GM12864 (cell line): ENCODE measurements at places on chromosomes 3 and 15.
A peak's percentile ranks its signal among the peaks of the same experiment; 100 is the strongest.

GRCh38 chr15:73897441-73898261 lies 24.3 kb downstream of the TBC1D21 start:
- peak; percentile 2 for DNase-seq

DNA sequence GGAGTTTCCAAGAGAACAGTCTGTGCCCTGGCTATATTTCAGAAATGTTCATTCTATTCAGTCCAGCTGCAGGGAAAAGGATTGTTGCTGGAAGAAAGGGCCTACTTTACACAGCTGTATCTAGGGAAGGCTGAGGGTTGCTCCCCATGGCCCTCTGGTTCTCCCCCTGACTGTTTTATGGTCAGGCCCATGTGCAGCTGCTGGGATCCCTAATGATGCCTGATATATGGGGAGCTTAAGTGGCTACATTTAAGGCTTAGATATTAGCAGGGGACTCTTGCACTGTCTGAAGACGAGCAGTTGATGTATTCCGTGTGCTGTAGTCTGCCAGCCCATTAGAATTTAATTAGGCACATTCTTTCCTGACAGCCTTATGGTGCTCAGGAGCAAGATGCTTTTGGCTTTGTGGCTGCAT lies 72.0 kb downstream of the FAM43A start:
- DNase-seq = no peak

GRCh38 chr15:38192496-38192895 lies 60.1 kb upstream of the SPRED1 start:
- no peak for DNase-seq

GRCh38 chr3:154656486-154656885 lies 226.5 kb upstream of the GPR149 start:
- DNase-seq = no peak

DNA sequence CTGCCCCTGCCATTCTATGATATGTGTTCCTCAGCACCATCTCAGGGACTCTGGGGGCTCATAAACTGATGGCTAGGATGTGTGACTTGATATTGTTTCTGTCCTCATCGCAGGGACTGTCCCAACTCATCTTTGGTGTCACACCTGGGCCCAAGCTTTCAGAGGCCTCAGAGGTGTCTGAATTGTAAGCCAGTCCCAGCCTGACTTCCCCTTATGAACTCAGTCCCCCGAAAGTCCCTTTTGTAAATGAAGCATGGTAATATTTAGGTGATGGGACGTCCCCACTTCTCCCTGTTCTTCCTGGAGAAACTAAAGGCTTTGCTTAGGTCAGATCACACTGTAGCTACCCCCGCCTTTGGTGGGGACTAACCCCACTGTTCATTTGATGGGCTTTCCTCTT lies 142.4 kb upstream of the TLE3 start:
- peak; percentile 34 for DNase-seq

DNA sequence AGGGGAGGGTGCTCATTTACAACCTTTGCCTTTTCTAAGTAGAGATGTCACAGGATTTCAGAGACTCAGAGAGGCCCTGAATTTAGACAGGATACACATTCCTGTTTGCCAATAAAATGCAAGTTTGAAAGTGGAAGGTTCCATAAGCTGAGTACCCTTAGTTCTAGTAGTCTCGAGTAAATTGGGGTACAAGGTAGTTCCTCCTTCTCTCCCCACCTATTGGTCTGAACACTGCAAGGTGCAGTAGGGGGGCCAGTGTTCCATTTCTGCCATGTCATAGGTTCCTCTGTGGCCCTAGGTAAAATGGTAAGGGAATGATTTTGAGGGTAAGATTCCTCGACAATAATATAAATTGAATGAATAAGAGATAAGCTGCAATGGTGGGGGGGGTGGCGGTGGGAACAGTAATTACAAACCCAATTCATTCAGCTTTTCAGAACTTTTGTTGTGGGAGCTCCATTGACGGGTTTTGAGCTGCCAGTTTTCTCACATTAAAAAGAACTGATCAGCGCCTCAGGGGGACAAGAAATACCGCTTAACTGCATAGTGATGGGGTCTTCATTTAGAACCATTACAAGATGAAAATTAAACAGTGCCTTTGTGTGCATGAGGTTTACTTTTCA lies 5.9 kb downstream of the SOX2 start:
- no peak for DNase-seq

DNA sequence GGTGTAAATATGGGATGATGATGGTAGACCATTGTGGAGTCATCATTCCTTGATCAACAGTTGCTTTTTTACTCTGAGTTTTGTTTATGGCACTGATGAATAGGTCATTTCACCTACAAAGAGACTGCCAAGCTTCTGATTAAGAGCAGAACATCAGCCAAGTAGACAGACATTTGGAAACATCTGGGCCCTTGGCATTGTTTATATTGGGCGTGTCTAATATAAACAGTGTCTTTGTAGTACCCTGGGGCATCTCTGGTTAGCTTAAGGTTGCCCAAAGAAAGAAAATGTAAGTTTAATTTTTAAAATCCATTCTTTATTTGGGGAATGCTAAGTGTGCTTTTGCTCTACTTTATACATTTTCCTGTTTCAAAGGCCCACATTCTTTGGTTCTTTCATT lies 377.0 kb downstream of the FEZF2 start:
- no peak for DNase-seq

DNA sequence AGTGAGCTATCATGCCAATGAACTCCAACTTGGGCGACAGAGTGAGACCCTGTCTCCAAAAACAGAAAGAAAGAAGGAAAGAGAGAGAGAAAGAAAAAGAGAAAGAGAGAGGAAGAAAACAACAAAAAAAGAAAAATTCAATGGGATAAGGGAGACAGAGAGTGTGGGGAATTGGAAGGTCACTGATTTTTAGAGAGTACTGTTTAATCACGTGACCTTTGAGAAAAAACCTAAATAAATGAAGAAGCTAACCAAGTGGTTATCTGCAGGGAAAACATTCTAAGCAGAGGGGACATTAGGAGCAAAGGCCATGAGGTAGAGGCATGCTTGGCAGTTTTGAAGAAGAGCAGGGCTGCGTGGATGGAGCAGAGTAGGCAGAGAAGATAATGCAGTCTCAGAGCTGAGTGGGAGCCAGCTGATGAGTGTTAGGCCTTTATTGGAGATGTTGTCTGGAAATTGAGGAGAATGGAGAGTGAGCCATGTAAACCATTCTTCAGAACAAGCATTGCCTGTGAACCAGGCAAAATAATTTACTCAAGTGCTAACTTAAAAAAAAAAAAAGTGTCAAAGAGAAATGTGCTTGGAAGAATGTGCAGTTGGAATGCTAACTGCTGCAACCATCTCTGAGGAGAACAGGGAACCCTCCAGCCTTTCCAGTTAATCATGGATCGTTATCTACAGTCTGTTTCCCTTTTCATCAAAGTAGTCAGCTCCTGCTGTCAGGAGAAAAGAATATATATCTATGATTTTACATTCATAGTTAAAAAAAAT lies 377.3 kb upstream of the SEMA6D start:
- no peak for DNase-seq

- no peak for DNase-seq
Measured at GRCh38 chr15:70920981-70921696, 28.5 kb downstream of the LRRC49 start.

DNA sequence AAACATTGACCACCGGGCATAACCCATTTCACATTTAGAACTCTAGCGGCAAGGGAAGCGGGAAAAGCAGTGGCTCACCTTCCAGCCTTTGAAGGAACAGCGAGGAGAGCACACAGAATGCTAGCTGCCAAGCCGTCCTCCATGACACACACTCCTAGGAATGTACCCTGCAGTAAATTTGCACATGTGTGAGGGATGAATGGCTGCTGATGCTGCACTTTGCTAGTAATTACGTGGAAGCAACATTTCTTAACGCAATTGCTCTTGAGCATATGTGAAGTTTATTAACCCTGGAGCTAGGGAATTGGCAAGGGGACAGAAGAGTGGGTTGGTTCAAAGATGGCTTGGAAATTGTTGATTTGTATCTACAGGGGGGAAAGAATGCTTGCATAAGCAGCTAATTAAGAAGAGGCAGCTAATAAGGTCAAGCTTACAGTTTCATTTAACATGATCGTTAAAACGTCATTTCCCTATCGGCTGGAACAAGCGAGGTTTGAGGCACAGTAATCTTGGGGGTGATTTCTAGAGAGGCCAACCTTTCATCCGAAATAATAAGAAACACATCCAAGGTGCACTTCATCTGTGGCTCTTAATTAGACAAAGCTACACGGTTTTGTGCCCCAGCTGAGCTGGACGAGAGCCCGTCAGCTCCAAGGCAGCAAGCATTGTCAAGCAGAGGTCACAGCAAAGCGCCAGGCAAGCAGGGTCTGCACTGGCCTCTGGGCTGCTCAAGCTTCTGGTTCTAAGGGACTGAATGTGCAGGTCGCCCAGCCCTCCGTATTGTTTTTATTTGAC lies 123.4 kb downstream of the CHSY1 start:
- no peak for DNase-seq

GRCh38 chr3:192026661-192027060 lies 565.7 kb downstream of the PYDC2 start:
- no peak for DNase-seq

DNA sequence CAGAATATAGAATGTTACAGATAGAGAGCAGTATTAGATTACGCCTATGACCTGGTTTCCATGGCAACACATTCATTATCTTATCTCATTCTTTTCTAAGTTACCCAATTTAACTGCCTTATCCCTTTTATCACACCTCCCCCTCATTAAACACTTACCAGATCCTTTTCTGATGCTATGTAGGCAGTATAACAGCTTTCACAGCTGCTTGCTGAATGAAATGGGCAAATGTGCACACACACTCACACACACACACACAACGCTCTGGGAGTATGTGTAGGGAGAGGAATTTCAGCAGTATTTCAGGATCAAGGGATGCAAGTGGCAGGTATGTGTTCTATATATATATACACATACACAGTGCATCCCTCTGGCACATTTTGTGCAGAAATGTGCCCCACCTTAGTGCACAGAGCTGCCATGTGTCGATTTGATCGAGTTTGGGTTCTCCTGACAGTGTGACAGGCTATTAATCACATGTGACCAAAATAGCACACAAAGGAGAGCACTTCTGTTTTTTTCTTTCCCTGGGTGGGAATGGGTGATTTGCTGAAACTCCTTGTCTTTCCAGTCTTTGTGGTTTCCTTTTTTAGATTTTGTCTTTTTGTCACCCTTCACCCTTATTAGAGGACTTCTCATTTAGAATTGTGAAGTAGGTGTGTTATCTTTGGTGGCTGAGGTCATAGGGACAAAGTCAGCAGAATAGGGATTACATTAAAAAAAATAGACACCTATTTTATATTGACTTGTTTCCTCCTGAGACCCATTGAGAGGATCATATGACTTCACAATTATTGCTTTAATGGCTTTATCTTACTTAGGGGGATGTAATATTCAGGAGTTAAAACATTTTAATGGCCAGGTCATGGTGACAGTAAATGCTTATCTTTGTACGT lies 553.7 kb downstream of the PDCD6IP start:
- DNase-seq = no peak

GRCh38 chr3:16502347-16502908 lies 11.1 kb downstream of the RFTN1 start:
- DNase-seq = no peak

GRCh38 chr3:182041668-182042291 lies 330.1 kb downstream of the SOX2 start:
- no peak for DNase-seq

GRCh38 chr3:195771646-195772300 lies 40.0 kb downstream of the MUC4 start:
- DNase-seq = no peak

DNA sequence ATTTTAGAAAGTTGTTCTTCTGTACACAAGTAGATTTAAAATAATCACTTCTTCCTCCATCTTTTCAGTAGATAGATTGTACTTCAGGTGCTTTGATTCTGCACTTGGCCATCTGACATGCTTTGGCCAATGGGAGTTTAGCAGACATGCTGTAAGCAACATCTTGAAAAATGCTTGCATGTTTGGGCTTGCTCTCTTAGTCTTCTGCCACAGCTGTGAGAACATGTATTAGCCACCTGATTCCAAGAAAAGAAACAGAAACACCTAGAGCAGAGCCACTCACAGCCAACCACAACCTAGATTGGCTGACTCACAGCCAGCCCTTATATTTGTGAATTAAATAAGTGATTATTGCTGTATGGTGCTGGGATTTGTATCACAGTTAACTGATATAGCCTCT lies 70.2 kb upstream of the GADL1 start:
- peak; percentile 8 for DNase-seq

GRCh38 chr3:43512754-43513404 lies 108.9 kb downstream of the ANO10 start:
- no peak for DNase-seq

- DNase-seq = no peak
Measured at GRCh38 chr3:63344661-63345060, 66.6 kb downstream of the SYNPR start.

GRCh38 chr15:100061944-100062343 lies 279.8 kb downstream of the ADAMTS17 start:
- DNase-seq = no peak

GRCh38 chr3:193301433-193301832 lies 60.4 kb downstream of the PLAAT1 start:
- DNase-seq = no peak

DNA sequence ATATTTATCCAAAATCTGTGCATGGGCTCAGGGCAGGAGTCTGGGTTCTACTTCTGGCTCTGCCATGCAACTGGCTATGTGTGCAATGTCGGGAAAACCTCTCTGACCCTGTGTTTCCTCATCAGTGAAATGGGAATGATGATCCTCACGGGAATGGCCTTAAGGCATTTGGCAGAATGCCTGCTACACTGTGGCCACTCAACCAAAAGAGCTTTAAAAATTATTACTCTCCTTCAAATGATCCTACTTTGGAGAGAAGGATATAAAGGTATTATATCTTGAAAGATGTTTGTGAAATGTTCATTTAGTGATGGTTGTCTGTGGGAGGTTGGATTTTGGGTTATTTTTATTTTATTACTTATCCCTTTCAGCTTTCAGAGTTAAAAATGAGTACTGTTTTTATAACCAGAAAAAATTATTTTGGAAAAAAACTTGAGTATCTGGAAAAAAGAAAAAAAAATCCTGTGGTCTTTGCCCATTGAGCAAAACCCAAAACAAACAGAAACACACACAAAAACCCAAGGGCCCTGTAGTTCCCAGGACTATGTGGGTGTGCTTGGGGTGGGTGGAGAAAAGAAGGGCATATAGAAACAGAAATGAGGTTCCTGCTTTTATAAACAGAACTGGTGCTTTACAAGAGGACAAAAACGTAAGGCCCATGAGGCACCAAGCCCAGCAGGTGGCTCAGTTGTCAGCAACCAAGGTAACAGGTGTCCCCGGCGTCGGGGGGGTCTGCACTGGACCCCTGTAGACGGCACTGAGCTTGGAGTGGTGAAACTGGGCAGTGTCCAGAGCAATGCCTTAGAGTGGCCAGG lies 22.0 kb downstream of the RGMA start:
- no peak for DNase-seq

- no peak for DNase-seq
Measured at GRCh38 chr3:148599481-148599880, 98.2 kb upstream of the AGTR1 start.

DNA sequence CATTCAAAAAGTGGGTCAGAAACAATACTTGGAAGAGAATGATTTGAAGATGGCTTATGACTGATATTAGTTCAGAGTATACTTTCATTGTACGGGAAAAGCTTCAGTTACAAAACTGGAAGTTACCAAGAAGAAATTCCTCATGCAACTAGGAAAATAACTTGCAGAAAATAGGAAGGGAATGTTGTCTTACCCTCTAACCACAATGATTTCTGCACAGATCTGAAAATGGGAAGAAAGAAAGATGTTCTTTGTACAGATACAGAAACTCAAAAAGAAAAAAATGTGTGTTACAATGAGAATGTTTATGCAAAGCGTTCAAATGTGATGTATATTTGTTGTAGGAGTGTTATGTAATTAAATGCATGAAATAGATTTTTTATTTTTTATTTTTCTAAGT lies 3.7 kb downstream of the ZNF280D start:
- no peak for DNase-seq

- DNase-seq = no peak
Measured at GRCh38 chr3:112675943-112676535, 35.1 kb upstream of the CCDC80 start.
